HuH-7 (cell line): ENCODE measurements at places on chromosomes 6 and 20.
A peak's percentile ranks its signal among the peaks of the same experiment; 100 is the strongest.

DNA sequence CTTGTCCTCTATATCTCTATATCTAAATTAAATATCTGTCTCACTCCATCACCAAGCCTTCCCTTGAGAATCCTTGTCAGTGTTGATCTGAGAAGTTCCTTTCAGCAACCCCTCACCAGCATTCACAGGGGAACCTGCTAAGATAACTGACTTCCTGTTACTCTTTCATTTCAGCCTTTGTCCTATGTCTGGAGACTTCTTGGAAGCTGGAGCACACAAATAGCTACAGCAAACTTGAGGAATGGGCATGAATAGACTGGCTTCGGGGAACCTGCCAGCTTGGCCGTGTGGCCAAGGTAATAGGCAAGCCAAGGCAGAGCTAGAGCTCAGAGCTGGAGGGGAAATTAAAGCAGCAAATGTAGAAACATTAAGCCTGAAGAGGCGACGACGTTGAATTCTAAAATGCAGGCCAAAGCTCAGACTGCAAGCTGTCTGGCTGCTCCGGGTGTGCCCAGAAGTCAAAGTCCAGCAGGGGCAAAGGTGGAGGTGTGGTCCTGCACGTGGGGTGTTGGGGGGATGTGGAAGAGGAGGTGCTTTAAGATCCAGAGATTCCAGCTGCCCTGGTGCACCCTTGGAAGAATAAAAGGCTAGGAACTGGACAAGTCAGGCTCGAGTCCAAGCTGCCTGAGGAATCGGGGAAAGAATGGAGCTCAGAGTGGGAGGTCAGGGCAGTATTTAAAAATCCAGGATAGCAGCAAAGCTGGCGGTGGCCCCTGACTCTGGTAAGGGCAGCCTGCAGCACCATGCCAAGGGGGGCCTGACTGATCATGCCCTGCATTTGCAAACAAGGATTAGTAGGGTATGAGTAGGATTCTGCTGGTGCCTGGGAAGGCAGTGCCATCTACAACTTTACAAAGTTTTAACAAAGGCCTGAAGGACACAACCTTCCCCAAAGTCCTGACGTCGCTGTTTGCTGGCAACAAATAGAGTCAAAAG is 185.0 kb upstream of the SGK1 start:
- DNase-seq = no peak

DNA sequence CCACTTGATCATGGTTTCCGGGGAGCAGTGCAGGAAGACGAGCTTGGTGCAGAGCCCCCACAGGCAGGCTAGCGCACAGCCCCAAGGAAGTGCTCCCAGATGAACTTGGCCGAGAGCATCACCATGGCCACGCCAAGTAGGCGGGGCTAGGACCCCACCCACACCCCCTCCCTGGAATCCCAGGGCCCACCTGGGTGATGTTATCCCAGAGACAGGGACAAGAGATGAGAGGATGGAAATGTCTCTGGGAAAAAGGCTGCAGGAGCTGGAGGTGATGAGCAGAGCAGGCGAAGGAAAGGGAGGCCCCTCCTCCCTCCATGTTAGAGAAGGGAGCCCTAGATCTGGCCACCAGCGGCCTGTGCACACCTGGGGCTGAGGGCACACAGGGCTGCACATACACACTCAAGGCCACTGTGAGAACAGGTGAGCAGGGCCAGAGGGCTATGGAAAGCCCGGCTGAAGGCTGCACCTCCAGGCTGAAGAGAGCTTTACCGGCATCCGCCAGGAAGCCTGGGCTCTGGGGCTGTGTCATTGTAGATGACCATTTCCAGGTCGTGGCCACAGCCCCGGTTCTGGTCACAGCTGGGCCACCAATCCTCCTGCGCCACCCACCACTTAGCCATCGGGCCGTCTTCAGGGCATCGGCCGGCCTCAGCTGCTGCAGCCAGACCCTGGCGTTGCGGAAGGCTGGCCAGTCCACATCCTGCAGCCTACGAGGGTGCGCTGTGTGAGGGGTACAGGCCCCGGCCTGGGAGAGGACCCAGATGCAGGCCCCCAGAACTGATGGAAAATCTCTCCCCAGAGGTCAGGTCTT is 24.9 kb downstream of the NPEPL1 start:
- DNase-seq = peak; percentile 4

- no peak for DNase-seq
Measured at GRCh38 chr6:54909184-54909583, 62.6 kb downstream of the FAM83B start.

DNA sequence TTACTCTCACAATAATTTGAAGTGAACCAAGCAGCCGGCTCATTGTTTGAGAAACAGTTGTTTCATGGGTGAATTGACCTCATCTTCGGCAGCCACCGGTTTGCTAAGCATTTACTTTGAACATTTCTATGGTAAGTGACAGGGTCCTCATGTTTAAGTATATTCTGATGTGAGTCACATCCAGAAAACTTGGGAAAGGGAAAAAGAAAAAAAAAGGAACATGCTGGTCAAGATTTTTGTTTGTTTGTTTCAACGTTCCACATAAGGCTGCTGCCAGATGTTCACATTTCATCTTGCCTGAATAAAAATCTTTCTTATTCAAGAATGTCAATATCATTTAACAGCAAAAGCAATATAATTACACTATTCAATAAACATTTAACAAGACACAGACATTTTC is 55.0 kb upstream of the EXOC2 start:
- DNase-seq = no peak

DNA sequence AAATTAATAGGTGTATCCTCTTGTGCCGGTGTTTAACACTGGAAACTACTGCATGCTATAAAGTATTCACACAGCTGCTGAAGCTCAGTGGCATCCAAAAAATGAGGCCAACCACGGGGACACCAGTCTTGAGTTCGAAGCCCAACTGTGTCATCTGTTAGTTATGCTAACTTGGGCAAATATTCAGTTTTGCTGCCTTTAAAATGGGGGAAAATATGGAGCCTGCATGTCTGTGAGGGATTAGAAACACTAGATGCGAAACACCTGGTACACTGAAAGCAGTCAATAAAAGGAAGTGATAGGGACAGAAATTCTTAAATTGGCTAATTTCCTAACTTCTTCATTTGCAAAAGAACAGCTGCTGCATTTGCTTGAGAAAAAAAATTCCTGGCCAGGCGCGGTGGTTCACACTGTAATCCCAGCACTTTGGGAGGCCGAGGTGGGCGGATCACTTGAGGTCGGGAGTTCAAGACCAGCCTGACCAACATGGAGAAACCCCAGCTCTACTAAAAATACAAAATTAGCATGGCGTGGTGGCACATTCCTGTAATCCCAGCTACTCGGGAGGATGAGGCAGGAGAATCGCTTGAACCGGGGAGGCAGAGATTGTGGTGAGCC is 36.6 kb upstream of the MLIP start:
- no peak for DNase-seq

DNA sequence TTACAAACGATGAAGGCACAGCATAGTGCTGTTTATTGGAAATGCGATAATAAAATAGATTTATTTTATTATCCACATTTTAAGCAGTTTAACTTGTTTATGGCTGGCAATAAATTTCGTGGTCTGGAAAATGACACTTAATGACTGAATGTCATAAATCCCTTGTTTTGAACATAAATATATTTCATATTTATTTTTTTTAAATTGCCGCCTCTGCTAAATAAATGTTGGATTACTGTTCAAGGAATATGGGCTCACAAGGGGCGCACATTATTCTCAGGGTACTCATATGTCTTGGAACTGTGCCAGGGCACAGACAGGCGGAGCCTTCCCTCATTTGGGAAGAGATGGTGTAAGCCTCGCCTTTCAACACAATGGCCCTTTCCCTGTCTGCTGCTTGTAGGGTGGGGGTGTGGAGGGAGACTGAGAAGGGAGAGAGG is 134.3 kb downstream of the PXDC1 start:
- DNase-seq = no peak

- no peak for DNase-seq
Measured at GRCh38 chr6:155038104-155038503, 43.0 kb downstream of the TIAM2 start.

DNA sequence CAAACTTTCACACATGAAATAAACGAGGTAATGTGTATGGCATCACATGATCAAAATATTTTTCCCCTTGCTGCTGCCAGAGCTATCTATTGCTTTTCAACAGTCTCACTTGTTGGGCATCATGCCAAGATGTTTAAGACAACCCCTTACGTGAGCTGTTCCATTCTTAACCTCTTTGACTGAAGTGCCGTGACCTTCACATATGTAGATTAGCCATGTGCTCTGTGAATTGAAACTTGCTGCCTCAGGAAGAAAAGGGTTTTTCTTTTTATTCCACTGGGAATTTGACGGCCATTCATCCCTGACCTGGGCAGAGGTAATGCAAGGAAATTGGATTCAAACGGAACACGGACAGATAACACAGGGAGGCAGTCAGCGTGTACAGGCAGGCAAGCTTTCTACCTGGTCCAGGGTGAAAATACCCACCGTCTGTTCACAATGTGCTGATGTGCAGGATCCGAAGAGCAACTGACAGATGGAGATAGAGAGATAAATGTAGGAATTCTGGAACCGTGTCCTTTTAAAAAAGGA is 14.2 kb downstream of the ARID1B start:
- DNase-seq = no peak

GRCh38 chr20:24194143-24194542 is 205.6 kb upstream of the GGTLC1 start:
- DNase-seq = no peak

- no peak for DNase-seq
Measured at GRCh38 chr6:30500421-30501355, 11.4 kb downstream of the HLA-E start.

DNA sequence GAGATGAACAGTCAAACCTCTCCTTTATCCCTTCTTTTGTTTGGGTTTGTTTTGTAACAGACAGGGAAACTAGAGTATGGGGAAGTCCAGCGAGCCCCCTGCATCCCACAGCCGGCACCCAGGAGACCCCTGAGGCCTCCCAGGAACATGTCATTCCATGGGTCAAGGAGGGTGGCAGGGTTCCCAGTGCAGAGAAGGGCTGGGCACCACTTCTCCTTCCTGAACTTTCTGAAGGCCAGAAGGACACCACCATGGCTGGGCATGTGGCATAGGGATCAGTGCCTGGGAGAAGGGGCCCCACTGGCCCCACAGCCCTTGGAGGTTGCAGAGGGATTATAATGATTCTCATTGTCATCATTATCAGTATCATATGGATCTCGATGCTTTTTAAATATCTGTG is 13.9 kb upstream of the CST7 start:
- no peak for DNase-seq

DNA sequence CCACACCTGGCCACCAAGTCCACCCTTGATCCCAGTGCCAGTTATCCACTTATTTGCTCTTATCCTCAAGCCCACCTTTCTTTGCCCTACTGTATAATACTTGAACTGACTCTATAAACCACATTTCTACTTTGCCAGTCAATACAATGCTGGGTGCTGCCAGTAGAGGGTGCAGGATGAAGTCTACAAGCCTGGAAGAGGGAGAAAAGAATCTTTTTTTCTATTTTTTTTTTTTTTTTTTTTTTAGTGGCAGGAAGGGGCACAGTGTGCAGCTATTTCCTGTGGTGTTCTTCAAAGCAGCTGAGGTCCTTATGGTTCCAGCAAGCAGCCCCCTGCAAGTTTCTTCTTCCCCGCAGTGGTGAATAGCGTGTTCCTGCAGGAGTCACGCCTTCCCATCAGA is 22.2 kb upstream of the GABRR1 start:
- DNase-seq = peak; percentile 63

- DNase-seq = no peak
Measured at GRCh38 chr6:110037726-110038295, 59.7 kb downstream of the GPR6 start.

- peak; percentile 29 for DNase-seq
Measured at GRCh38 chr6:152301021-152301764, 336.0 kb downstream of the SYNE1 start.

DNA sequence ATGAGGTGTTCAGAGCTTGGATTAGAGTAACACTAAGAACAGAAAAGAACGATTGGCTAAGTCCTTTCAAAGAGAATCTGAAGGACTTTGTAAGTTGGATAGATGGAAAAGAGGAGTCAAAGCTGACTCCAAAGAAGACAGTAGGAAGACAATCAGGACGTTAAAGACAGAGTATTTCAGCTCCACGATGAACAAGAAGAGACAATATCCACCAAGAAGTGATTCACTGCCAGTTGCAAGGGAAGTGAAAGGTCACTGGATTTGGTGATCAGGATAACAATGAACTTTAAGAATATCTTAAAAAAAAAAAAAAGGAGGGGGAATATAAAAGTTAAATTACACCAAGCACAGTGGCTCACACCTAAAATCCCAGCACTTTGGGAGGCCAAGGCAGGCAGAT is 17.9 kb downstream of the REPS1 start:
- DNase-seq = no peak

DNA sequence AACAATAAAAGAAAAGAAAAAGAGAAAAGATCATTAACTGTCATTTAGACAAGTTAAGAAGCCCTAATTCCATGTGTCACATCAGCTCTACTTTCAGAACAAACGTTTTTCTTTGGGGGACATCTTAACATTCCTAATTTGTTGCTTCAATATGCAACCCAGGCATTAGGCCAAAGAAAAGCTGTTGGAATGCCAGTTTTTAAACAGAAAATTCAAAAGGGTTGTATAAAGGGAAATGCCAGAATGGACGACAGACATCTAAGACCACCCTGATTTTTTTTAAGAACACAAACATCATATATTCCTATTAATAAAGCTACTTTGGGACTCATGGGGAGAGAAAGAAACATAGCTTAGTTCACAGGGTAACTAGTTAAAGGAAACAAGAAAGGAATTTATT is 315.0 kb downstream of the GMDS start:
- no peak for DNase-seq

DNA sequence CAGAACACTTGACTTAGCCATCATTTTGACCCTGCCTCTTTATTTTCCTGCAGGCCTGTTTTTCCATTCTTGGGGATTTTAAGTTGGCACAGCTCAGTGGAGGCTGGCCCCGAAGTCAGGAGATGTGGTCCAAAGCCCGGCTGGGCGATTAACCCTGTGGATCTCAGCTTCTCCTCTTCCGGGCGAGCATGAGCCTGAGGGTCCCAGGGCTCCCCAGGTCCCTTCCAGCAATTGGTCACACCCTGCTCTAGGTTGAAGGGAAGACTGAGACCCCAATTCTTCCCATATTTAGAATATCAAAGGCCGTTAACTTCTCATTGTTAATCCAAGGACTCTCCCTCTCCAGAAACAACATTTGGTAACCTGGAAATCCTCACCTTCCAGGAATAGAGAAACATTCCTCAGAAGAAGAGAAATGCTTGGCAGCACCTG is 2.3 kb downstream of the THBS2 start:
- no peak for DNase-seq

GRCh38 chr6:124056407-124057334 is 253.0 kb downstream of the NKAIN2 start:
- DNase-seq = no peak

DNA sequence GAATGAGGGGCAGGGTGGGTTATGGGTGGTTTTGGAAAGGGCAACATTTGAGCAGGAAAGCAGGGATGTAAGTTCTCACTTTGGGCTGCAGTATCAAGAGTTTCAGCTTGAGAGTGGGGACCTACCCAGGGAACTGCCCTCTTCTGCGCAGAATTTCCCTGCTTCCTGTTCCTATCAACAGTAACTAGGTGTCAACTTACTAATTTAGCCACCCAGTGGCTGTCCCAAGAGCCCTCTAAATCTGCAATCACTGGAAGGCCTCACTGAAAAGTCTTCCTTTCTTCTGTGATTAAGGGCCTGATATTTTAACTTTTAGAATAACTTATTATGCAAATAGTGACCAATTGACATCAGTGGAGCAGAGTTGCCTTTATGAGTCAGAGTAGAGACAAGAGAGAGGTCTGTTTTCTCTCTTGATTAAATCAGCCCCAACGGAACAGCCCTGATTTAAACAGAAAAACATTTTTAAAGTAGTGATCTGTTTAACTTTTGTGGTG is 118.2 kb upstream of the RIPOR2 start:
- no peak for DNase-seq

- DNase-seq = no peak
Measured at GRCh38 chr6:43705996-43706395, 18.4 kb upstream of the MRPS18A start.

- DNase-seq = no peak
Measured at GRCh38 chr6:121437851-121438651, 2.6 kb downstream of the GJA1 start.
